Suppressor macrophage (primary cell): ENCODE measurements at places on chromosomes 1 and 21.

DNA sequence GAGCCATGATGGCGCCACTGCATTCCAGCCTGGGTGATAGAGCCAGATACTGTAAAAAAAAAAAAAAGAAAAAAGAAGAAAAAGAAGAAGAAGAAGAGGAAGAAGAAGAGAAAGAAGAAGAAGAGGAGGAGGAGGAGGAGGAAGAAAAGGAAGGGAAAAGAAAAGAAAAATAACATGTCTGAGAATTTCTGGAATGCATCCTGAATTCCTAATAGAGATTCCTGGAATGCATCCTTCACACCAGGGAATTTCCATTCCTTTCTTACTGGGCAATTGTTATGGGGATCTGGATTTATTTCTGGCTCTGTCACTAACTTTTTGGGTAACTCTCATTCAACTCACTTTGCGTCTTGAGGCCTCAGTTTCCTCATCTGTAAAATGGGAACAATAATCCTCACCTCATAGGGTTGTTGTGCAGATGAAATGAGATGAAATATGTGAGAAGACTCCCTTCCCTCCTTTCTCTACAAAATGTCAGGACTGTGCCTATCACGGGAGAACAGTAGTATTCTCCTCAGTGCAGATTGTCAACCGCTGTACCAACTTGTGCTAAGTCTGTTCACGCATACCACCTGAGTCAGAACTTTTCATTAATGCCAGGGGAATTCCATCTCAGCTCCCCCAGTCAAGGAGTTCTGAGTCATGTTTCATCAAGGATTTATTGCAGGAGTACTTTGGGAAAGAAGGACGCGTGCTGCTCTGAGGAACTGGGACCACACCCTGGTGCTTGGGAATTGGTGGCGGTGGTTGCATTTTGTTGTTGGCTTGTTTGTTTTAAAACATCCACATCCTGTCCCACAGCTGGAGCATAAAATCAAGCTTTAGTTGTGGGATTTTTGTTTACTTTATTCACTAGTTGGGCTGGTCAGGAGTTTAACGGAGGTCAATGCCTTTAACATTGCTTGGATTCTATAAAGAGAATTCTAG lies 42.4 kb upstream of the ROR1 start:
- DNase-seq: peak; percentile 23

- no peak for DNase-seq
Measured at GRCh38 chr21:44996501-44996921, 56.7 kb downstream of the SLX9 start.

GRCh38 chr1:29810121-29811120 lies 574.1 kb downstream of the PTPRU start:
- no peak for DNase-seq

GRCh38 chr1:26993237-26994019 lies at the start of gene TRNP1:
TSS of gene TRNP1 (plus strand) at chr1:26993692. CDS start at chr1:26993787, 95 bp downstream.
- DNase-seq: peak; percentile 45

DNA sequence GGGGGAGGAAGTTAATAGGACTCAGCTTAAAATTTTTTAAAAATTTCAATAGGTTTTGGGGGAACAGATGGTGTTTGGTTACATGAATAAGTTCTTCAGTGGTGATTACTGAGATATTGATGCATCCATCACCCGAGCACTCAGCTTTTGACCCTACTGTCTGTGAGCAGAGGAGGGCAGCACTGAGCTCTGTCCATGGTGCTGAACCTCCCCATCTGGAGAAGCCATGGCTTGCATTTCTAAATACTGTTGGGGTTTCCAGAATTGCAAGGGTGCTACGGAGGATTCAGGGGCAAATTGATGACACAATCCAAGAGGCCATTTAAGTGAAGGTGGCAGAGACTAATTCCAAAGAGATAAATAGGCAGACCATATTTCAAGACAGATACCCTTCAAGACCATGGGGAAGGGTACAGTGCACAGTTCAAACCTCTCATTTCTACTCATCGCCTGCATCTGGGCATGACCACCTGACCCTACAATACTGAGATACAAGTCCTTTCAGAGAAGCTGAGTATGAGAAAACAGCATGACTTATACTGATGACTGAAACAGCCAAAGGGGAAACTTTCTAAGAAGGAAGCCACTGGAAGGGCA lies 17.2 kb downstream of the SYT2 start:
- peak; percentile 77 for DNase-seq

- DNase-seq: peak; percentile 23
Measured at GRCh38 chr21:18951271-18952038, 547.9 kb upstream of the TMPRSS15 start.

GRCh38 chr1:7266561-7266960 lies 481.3 kb downstream of the CAMTA1 start:
- no peak for DNase-seq

DNA sequence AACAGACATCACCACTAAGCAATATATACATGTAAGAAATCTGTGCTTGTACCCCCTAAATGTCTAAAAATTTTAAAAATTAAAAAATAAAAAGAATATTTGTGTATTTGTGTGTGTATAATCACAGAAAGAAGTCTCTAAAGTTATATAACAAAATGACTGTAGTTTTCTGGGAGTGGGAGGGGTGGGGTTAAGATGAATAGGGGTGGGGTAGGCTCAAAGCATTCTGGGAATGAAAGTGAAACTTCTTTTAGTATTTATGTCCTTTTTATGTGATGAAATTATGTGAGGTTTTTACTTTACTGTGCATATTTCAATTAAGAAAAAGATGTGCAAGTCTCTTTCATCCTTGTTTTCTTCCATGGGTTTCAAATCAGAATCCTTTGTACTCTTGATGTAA lies 65.3 kb downstream of the FASLG start:
- DNase-seq: no peak

GRCh38 chr1:41924911-41925310 lies 6.2 kb upstream of the HIVEP3 start:
- DNase-seq: no peak

- DNase-seq: peak; percentile 73
Measured at GRCh38 chr1:119784191-119784781, 15.6 kb upstream of the HMGCS2 start.

DNA sequence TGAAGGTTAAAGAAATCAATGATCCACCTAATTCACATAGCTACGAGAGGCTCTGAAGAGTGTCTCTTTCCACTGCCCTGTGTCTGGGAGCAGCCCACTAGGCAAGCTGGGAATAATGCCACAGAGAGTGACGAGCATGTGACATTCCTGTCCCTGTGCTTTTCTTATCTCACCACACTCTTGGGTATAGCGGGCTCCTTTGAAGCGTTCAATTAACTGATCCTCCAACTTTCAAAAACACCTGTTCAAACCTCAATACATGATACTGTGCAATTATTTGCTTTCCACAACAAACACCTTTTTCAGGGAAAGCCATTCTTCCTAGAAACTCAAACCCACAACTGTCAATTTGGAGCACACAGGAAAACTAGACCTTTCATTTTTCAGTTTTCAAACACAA lies 43.4 kb downstream of the PLPP3 start:
- no peak for DNase-seq

- DNase-seq: no peak
Measured at GRCh38 chr1:221286399-221286798, 407.2 kb downstream of the HLX start.

DNA sequence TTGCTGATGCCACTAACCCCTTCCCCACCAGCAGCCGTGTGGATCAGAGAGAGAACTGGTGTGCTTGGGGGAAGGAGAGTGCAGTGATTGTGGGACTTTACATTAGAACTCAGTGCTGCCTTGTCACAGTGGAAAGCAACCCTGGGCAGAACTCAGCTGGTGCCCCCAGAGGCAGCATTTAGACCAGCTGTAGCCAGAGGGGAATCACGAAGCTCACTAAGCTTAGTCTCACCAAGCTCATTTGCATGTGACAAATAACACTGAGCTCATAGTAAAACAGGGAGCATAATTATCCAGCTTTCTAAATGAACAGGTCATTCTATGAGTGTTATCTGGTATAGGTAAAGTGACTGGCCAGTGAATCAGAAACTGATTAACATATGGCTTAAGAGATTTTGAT lies 9.8 kb upstream of the SMAP2 start:
- DNase-seq: no peak
